EL (cell line): ENCODE measurements at places on chromosomes 3 and 15.
A peak's percentile ranks its signal among the peaks of the same experiment; 100 is the strongest.

DNA sequence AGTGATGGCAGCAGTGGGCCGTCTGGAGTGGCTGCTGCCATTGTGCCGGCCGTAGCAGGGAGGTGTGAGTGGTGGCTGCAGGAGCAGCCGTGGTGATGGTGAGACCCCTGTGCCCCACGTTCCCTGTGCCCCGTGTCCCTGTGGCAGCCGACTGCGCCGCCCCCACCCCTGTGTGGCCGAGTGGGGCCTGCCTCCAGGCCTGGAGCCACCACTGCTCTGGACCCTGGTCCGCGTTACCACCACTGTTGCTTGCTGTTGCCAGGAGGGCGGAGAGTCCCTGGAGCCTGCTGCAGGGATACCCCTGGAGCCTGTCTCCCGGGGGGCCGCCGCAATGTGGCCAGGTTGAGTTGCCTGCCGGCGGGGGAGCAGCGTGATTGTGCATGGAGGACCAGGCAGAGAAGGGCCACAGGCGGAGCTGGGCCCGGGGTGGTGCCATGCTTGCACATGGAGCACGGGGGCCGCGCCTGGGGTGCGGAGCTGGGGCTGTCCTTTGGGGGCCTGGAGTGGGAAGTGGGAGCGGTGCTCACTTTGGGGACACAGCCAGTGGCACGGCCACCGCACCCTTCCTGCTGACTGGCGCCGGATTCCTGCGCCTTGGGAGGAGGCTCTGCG lies 50.1 kb downstream of the SLC6A20 start:
- no peak for DNase-seq

DNA sequence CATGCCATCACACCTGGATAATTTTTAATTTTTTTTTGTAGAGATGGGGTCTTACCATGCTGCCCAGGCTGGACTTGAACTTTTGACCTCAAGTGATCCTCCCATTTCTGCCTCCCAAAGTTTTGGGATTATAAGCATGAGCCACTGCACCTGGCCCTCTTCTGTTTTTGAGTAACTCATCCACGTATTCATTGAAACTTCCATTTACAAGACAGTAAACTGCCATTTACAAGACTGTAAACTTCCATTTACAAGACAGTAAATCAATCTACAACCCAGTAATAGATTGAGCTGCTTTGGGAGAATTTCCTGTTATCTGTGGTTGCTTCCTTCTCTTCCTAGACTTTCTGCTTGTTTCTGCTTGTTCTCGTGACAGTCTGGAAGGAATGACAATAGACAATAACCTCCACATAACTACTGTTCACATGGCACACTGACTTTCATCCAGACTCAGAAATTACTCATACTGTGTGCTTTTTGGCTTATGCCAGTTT lies 114.7 kb upstream of the CCNL1 start:
- no peak for DNase-seq

DNA sequence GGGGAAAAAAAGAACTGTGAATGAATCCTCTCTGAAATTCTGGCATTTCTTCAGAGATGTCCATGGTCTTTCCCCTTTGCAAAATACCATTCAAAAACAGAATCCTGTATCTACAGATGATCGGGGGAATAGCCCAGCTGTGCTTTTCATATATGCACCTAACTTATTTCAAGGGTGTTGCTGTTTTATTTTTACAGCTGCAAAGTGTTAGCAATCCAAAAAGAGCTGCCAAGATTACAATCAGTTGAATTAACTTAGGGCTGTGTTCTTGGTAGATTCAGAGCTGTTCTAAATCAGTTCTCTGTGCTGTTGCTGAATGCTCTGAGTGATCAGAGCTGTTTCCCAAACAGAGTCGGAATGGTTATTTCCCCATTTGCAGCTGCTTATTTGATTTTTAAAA lies 175.7 kb upstream of the SEMA6D start:
- DNase-seq = no peak

GRCh38 chr3:66376568-66376967 lies 124.3 kb downstream of the LRIG1 start:
- peak; percentile 84 for DNase-seq

- DNase-seq = peak; percentile 73
These were observed 81.4 kb downstream of the MBNL1 start for GRCh38 chr3:152350139-152350538.

DNA sequence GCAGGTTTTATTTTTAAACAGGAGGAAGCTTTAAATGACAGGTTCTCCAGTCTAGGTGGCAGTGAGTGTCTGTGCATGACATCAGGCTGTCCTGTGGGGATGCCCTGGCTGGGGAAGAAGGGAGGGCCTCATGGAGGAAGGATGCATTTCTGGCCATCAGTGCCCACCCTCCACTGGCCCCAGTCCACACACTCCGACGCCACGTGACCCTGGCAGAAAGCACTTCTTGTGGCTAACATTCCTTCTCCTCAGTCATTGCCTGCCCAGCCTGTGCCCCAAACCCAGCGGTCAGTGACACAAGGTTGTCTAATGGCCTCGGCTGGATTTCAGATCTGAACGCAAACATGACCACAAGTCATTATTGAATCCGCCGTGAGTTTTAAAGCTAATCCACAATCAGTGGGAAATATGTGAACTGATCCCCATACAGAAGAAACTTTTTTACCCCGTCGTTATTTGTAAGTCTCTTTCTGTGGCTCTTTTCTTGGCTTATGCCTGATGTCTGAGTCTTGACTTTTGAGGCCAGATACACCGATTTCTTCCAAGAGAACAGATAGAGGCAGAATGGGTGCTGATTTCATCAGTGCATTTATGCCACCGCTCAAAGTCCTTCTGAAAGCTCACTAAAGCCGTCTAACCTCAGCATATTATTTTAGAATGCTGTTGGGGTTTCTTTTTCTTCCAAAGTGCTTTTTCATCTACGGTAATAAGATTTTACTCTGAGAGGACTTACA lies 17.3 kb upstream of the LRRK1 start:
- peak; percentile 16 for DNase-seq

DNA sequence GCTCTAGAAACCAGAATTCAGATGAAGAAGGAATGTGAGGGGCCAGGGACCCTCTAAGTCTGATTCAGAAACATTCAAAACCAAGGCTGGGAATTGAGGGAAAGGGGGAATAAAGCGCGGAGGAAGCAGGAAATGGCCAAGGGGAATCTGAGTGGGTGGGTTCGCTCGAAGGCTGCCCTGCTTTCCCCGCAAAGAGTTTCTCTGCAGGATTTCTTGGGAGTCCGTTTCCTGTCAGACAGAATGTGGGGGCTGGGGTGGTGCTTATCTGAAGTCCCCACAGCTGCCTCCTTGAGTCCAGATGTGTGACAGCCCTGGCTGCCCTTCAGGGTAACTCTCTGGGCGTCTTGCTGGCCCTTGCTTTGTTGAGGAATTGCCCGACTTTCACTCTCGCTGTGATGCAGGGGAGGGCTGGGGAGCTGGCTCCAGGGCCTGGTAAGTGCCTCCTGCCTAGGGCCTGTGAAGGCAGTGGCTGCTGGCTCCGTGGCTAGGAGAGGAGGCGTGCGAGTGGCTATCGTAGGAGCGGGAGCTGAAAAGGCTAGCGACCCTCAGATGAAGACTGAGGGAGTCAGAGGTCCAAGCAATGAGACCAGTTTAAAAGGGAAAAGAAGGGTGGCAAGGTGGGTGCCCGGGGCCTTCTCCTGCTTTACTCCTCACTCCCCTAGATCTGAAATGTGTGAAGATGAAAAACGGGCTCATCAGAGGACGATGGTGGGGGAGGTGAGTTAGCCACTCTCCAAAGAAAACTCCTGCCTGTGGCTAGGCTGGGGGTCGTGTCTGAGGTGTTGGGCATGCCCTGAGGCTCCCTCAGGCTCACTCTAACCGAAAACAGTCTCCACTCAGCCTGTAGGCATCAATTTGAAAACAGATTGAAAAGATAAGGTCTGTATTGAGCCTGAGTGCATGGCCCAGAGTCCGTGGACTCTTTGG lies 143.9 kb upstream of the UMPS start:
- no peak for DNase-seq

DNA sequence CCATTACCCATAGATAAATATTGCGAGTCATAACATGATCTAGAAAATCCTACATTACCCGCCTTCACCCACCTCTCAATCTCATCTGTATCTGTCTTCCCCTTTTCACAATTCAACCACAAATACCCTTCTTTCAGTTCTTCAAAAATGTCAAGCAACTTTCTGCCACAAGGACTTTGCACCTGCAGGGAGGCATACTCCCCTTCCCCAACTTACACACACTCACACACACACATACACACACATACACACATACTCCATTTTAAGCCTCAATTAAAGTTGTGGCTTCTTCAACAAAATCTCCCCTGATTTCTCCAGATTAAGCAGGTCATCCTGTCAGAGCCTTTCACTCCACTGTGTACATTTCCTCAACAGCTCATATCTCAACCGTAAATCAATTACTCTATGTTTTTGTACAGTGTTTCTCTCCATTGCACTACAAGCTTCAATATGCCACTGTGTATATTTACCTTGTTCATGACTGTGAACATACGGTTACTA lies 33.1 kb upstream of the CCDC50 start:
- no peak for DNase-seq

DNA sequence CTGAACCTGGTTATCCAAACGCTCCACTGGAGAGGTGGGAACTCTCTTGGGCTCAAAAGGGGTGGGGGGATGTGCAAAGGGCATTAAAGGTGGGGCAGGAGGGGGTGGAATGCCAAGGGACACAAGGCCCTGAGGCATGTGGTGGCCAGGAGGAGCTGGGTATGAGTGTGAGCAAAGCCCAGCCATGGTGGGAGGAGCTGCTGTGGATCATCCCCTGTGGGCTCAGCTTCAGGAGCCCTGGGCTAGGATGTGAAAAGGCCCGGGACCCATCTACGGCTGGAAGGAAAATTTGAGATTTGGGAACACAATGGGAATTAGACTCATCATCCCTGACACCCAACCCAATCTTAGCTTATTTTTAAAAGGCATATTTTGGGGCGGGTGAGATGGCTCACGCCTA lies 33.3 kb downstream of the MGLL start:
- DNase-seq = no peak

DNA sequence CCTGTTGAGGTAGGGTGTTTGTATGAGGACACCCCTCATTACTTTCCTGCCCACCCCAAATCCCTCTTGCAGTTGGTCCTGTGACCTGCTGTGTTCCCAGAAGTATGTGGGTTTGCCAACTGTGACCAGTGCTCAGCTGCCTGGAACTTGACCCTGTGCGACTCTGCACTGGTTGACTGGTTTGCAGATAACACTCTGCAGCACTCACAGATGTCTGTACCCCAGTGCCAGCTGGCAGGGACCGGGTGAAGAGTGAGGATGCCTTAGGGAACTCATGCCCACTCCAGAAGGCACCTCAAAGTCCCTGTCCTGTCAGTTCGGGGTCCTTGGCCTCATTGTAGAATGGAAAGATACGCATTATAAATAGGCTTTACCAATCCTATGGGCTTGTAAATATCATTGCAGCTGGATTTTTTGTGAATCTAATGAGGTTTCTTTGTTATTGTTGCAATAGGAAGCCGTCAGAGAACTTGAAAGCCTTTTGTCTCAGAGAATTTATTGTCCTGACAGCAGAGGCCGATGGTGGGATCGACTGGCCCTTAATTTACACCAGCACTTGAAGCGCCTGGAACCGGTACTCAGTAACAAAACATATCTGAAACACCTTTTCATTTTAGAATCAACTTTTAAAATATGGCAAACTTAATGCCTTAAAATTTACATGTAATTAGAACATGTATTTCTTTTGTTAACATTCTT lies 18.2 kb downstream of the FAN1 start:
- no peak for DNase-seq

GRCh38 chr3:14122301-14122700 lies 2.4 kb downstream of the CHCHD4 start:
- no peak for DNase-seq

- DNase-seq = peak; percentile 92
These were observed 17.3 kb downstream of the KPNA1 start for GRCh38 chr3:122497425-122497824.

GRCh38 chr3:58837856-58838255 lies 171.3 kb upstream of the FAM3D start:
- peak; percentile 32 for DNase-seq

- no peak for DNase-seq
These were observed 228.5 kb downstream of the ARPP21 start for GRCh38 chr3:35867791-35868190.

GRCh38 chr3:106371221-106371970 lies 502.6 kb upstream of the CBLB start:
- DNase-seq = no peak

DNA sequence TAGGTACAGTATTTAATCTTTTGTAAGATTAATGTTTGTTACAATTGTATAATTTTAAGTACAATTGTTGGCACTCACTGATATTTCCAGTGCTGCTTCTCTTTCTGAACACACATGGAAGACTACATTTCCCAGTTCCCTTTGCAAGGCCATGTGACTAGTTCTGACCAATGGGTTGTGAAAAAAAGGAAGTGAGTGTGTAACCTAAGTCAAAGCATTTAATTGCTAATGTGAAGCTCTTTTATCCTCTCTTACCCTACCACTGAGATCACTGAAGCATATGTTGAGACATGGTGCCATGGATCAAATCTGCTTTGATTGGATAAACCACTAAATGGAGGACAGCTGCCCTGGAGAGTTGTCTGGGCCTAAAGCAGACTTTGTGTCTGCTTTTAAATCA lies 83.9 kb upstream of the PLXND1 start:
- DNase-seq = peak; percentile 49
